CD8-positive, alpha-beta memory T cell (primary cell): ENCODE measurements at places on chromosomes 12 and 14. TPM values are rescaled to one million over a fixed set of nuclear protein-coding genes. Genes with fewer than 3 reads are reported as not detected.

DNA sequence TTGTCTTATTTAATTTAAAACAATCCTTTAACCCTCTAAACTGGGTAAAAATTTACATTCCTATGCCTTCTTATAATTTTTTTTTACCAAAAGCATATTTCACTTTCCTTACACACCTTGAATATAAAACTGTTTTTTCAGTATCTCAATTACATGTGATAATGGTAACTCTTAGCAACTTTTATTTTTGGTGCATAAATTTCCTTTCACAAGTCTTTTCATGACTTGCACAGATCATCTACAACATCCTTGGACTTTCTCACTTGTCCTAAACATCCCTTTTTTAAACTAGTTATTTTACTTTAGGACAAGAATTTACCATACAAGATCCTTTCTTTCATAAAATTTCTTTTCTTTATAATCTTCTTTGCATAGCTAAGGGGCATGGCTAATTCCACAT lies 142.0 kb downstream of the LLPH start:
- no peaks in the 10 kb centered on the region for H3K36me3 ChIP-seq
- H3K4me3 ChIP-seq: no peak overlapping the region
- no peaks in the 10 kb centered on the region for H3K4me1 ChIP-seq

DNA sequence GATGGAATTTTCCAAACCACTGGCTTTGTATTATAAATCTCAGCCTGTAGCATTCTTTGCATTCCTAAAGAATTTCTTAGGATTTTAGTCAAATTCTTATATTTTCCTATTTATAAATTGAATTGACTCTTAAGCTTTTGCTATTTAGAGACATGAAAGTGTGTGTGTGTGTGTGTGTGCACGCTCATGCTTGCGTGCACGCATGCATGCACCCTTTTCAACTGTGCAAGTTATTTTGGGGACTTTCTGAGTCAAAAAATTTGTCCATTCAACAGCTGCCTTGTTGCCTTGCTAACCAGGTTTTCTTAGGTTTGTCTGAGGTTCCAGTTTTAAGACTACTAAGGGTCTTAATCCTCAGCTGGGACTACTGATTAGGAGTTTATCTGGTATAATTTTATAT lies 42.6 kb downstream of the GPATCH2L start:
- H3K27me3 ChIP-seq: no peaks in the 10 kb centered on the region
- no peak for DNase-seq
- no peak overlapping the region for H3K4me3 ChIP-seq

The ETV6 gene
- 51.5 TPM for total RNA-seq

- H3K27ac ChIP-seq: no peak overlapping the region
- H3K27me3 ChIP-seq: no peaks in the 10 kb centered on the region
- no peaks in the 10 kb centered on the region for H3K4me1 ChIP-seq
- no peaks in the 10 kb centered on the region for H3K36me3 ChIP-seq
These were observed 75.1 kb downstream of the FOXN4 start for GRCh38 chr12:109234012-109234411.

DNA sequence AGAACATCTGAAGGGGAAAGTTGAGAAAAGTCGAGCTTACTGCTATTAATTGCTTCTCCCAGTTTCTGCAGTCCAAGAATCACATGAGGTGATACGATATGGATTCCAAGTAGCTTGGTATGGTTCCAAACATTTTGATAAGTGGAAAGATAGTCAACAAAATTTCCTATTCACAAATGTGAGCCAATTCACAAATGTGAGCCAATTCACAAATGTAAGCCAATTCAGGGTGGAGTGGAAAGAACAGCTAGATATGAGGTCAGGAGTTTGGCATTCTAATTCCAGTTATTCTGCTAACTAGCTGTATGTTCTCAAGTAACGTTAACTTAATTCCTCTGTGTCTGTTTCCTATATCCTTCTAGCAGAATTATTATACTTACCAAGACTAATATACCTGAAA lies 37.6 kb upstream of the DHRS4 start:
- DNase-seq: no peak
- H3K27ac ChIP-seq: no peak overlapping the region
- H3K27me3 ChIP-seq: no peaks in the 10 kb centered on the region
- H3K4me1 ChIP-seq: no peaks in the 10 kb centered on the region
- no peak overlapping the region for H3K4me3 ChIP-seq

DNA sequence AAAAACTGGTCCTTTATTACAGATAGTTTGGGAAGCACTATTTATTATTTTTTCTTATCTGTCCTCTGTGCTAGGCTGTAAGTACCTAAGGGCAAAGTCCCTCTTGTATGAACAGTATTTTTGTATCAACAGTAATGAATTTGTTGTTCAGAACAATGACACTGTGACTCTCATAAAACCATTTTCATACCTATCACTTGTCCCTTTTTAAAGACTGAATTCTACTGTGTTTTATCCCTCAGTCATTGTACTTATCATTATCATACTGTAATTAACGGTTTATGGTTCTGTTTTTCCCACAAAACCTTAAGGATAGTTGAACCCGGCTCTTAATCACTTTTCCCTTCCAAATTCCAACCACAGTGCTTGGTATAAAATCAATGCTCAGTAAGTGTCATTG lies 69.4 kb downstream of the SRGAP1 start:
- no peak overlapping the region for H3K27ac ChIP-seq
- no peaks in the 10 kb centered on the region for H3K36me3 ChIP-seq
- H3K4me1 ChIP-seq: no peaks in the 10 kb centered on the region

DNA sequence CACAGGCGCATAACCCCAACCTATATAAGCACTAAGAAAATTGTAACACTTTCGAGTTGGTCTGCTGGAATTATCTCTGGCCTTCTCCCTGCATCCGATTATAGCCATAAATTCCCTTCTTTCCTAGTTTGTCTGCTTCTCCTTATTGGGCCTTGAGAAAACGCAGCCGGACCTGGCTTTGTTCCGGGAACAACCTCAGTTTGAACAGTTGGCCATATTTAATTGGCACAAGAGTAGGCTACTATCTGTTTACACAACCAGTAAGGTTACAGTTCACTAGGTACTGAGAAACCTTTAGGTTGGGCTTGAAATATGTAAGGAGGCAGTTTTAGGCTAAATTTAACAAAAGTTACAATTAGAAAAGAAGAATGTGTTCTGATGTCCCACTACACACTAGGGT lies 176.1 kb downstream of the IPO8 start:
- H3K27ac ChIP-seq: no peak overlapping the region
- H3K4me1 ChIP-seq: no peaks in the 10 kb centered on the region
- no peak overlapping the region for H3K4me3 ChIP-seq

DNA sequence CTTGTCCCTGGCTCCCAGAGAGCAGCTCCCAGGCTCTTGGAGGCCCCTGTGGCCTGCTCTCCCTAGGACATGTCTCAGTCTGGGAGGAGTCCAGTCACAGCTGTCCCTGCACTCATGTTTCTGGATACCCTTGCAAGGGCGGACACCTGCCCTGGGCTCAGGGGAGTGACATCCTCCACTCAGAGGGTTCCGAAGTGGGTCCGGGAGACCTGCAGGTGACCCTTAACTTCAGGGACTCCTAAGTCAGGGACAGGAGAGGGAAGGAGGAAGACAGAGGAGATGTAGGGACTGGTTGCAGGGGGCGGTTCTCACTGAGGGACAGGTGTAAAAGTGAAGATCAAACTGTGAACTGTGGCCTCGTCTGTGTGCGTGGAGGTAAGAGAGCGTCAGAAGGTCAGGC lies 37.6 kb downstream of the CACNA2D4 start:
- H3K27me3 ChIP-seq: no peaks in the 10 kb centered on the region
- H3K4me1 ChIP-seq: no peaks in the 10 kb centered on the region
- no peak overlapping the region for H3K27ac ChIP-seq
- no peak overlapping the region for H3K4me3 ChIP-seq

- no peak for DNase-seq
- peaks cover 62% of the 10 kb centered on the region for H3K36me3 ChIP-seq
- H3K4me1 ChIP-seq: peaks cover 73% of the 10 kb centered on the region
- H3K27ac ChIP-seq: no peak overlapping the region
- no peaks in the 10 kb centered on the region for H3K27me3 ChIP-seq
- H3K4me3 ChIP-seq: no peak overlapping the region
These were observed 8.6 kb downstream of the LDHB start for GRCh38 chr12:21649034-21649433.

- DNase-seq: no peak
- peaks cover 4% of the 10 kb centered on the region for H3K36me3 ChIP-seq
- no peak overlapping the region for H3K4me3 ChIP-seq
These were observed 44.9 kb downstream of the DERA start for GRCh38 chr12:15956010-15956409.

- peak overlapping the region; percentile 4 for H3K27ac ChIP-seq
- H3K36me3 ChIP-seq: no peaks in the 10 kb centered on the region
- no peaks in the 10 kb centered on the region for H3K27me3 ChIP-seq
- no peak overlapping the region for H3K4me3 ChIP-seq
- H3K4me1 ChIP-seq: peaks cover 9% of the 10 kb centered on the region
These were observed 768 bp downstream of the CEP170B start for GRCh38 chr14:104865631-104866441.

The GLT1D1 gene
- total RNA-seq: 0.22 TPM

- H3K27ac ChIP-seq: no peak overlapping the region
- H3K36me3 ChIP-seq: no peaks in the 10 kb centered on the region
- no peak for DNase-seq
- no peaks in the 10 kb centered on the region for H3K27me3 ChIP-seq
- H3K4me1 ChIP-seq: peaks cover 5% of the 10 kb centered on the region
These were observed 85.6 kb downstream of the OTOGL start for GRCh38 chr12:80184926-80185325.

The CCDC88C gene
- total RNA-seq: 74.1 TPM

The MYO1H gene
- not detected for total RNA-seq

- no peaks in the 10 kb centered on the region for H3K36me3 ChIP-seq
- no peaks in the 10 kb centered on the region for H3K27me3 ChIP-seq
- H3K27ac ChIP-seq: no peak overlapping the region
- H3K4me1 ChIP-seq: no peaks in the 10 kb centered on the region
These were observed 118.6 kb upstream of the SYT1 start for GRCh38 chr12:78746001-78746400.

The NINJ2 gene
- total RNA-seq: 3.3 TPM

The OASL gene
- total RNA-seq: 4.3 TPM
